ENCODE measurements at places on chromosomes 16 and 17.

GRCh38 chr17:16486373-16487250 is 5.4 kb downstream of the LRRC75A start:
- DNase-seq = peak; percentile 100

- DNase-seq = no peak
Observed at GRCh38 chr16:10817963-10818941, at the start of gene TVP23A. Gene TVP23A, minus strand, starts transcription at chr16:10818794. Its CDS starts 301 bp downstream, at chr16:10818493.

GRCh38 chr17:7610641-7611040 is 4.1 kb downstream of the FXR2 start:
- DNase-seq = no peak

GRCh38 chr16:54031107-54031760 is 255.4 kb downstream of the IRX3 start:
- no peak for DNase-seq

- DNase-seq = no peak
Observed at GRCh38 chr17:4199818-4200402, 56.9 kb downstream of the CYB5D2 start.

- DNase-seq = no peak
Observed at GRCh38 chr17:39979016-39979670, 1.5 kb upstream of the PSMD3 start.

DNA sequence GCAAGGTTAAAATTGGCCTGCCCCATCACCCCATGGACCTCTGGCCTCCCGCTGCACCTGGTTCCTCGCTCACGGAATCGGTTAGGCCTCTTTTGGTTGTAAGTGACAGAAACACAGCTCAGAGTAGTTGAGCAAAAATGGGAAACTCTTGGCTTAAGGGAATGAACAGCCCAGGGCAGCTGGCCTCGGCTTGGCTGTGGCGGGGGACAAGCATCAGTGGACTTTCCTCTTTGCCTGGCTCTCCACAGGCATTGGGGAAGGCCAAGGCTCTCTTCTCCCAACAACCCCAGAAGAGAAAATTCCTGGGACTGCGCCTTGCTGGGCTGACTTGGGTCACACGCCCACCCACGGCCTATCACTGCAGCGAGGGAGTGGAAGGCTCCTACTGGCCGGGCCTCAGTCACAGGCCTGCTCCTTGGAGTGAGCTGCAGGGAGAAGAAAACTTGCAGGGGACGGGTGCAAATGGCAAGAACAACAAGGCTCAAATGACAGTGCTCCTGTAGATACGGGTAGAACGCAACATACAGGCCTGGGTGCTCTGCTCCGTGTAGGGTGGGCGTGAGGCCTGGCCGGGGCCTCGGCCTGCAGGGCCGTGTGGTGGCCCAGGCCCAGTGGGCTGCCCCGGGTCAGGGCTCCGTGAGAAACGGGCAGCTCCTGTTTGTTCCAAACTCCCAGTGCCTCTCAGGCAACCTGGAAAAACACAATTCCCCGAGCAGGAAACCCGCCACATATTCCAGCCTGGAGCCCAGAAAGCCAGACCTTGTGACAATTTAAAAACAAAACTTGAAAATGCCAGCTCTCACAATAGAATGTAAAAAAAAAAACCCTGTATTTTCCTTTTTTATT is 25.0 kb upstream of the ATP2A3 start:
- no peak for DNase-seq

DNA sequence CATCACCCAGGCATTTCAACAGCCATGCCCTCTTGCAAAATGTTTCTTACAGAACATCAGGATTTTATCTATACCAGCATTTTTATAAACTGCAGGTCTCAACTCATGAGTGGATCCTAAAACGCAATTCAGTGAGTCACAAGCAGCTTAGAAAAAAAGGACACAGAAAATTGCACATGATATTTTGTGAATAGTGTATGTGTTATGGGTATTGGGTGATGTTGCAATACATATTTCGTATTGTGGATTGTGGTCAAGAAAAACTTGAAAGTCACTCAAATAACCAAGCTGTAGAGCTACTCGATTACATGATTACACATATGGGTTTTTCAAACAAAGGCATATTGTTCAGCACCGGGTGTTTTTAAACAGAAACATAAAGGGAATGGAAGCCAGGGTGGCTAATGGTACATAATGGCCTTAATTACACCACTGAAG is 1.4 kb downstream of the WIPI1 start:
- no peak for DNase-seq

DNA sequence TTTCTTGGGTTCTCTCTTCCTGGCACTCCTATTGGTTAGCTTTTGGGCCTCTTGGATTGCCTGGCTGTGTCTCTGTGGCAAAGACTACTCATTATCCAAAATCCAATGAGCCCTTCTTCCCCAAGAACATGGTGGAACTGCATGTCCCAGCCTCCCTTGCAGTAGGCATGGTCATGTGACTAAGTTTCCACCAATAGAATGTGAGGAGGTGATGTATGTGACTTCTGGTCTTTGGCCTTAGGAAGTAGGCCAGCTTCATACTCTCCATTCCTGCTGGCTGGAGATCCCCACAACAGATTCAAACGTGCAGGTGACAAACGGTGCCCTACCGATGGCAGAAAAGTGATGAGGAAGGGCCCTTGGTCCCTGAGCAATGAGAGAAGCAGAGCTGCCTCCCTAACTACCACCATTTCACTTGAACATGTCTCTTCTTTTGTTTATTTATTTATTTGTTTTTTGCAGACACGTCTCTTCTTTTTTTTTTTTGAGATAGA is 17.3 kb upstream of the SPN start:
- DNase-seq = no peak

DNA sequence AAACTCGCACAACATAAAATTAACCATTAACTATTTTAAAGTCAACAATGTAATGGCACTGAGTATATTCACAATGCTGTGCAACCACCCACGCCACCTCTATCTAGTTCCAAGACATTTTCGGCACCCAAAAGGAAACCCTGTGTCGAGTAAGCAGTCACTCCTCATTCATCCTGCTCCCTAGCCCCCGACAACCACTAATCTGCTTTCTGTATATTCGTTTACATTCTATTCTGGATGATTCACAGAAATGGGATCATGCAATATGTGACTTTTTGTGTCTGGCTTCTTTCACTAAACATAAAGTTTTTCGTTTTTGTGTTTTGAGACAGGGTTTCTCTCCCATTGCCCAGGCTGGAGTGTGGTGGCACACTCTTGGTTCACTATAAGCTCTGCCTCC is 42.2 kb upstream of the HAPSTR1 start:
- no peak for DNase-seq

DNA sequence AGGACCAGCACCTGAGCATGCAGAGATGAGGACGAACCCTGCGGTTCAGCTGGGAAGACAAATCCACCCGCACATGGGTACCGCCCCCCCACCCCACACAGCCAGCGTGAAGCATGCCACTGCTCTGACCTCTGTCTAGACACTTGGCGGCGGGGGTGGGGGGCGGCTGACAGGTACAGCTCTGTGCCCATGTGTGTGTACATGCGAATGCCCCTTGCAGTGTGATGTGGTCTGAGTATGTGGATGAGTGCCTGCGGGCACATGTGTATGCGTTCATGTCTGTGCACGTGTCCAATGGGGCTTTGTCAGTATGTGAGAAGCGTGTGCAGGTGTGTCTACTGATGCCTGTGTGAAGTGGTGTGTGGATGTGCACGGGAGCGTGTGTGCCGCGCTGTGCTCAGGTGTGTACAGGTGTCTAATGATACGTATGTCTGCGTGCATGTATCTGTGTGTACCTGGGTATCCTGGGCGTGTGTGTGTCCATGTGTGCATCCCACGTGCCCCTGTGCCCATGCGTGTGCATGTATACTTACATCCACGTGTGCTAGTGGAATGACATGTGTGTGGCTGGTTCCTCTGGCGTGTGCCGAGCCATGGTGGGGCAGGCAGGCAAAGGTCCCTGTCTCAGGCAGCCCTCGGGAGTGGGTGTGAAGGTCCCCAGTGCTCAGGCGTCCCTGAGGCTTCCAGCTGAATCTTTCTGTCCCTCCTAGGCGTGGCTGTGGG is 636 bp upstream of the RAP1GAP2 start:
- DNase-seq = no peak

DNA sequence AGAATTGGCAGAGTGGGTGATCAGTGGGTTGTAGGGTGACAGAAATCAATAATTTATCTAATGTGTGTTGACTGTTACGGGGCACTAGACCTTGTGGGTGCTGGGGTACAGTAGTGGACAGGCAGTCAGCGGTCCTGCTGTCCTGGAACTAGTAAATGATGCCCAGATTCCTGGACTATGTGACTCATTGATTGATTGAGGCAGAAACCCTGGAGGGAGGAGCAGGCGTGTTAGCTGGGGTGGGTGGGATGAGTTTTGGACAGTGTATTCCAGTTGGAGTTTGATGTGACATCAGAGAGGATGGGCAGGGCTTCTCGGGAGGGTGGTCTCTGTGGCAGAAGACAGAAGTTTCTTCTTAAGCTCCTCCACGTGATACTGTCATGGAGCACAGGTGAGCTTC is 24.4 kb downstream of the PRMT7 start:
- DNase-seq = no peak

GRCh38 chr17:67676305-67676704 is 41.4 kb upstream of the NOL11 start:
- DNase-seq = no peak

DNA sequence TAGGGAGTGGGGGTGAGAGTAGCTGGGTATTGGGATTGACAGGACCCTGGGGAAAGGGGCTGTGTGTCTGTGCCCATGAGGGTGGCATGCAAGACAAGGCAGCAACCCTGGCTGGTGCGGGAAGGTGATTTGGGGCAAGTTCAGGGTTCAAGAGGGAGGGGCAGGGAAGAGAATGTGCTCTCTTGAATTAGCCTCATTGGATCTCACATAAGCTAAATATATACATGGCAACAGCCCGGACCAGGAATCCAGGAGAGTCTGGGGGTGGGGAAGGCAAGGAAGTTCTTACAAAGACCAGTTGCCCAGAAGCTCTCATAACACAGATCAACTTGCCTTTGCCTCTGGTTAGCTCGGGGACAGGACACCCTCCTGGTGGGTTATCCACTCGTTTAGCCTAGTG is 73.3 kb downstream of the IRX3 start:
- no peak for DNase-seq

DNA sequence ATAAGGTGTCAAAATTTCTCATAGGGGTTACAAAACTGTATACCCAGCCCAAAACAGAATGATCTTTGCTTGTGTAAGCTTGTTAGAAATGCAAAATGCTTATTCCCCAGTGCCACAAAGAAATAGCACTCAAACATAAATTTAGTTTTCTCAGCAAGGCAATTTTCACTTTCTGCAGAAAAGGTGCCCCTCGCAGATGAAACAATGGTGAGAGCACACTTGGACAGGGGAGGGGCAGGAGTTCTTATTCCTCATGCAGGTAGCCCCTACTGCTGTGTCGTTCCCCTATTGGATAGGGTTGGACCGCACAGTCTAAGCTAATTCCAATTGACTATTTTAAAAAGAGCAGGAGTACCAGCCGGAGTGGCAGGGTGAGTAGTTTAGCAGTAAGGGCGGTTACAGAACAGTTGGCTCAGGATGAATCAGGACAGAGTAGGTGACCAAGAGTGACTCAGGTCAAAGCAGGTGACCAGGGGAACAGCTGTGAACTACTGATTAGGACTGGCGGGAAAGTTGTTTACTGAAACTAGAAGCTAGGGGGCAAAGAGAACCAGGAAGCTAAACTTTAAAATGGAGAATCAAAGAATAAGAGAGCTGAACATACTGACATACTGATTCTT is 5.5 kb upstream of the LDHD start:
- DNase-seq = no peak

- DNase-seq = no peak
Observed at GRCh38 chr17:65495122-65496055, 66.1 kb downstream of the AXIN2 start.

DNA sequence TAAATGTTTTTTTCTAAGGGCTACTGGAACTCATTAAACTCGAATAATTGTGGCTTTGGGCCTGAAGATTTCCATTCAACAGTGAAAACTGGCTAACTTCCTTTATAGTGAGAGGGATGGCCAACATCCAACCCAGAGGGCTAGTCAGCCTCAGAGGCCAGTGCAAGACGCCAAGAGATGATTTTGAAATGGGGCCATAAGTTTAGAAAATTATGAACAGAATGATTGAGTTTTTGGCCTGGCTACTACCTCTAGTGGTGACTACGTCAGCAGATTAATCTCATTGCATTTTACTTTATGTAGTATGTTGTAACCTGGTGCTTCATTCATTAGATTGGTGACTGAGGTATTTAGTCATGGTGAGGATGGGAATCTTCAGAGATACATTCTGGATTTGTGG is 28.4 kb downstream of the HAPSTR1 start:
- DNase-seq = no peak

DNA sequence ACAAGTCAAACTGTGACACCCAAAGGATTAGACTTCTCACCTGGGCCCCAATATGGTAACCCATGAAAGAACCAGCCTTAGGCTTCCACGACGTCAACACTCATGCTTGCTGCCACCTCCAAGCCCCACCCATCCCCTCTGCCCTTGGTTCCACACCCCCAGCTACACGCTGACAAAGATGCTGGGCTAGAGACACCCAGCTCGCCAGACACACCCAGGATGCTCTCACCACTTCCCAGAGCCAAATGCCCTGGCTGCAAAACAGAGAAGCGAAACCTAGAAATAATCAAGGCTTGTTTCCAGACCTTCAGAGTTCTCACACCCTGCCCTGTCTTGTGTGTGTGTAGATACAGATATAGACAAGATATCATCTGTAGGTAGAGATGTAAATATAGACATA is 26.0 kb upstream of the ADCY9 start:
- DNase-seq = no peak

DNA sequence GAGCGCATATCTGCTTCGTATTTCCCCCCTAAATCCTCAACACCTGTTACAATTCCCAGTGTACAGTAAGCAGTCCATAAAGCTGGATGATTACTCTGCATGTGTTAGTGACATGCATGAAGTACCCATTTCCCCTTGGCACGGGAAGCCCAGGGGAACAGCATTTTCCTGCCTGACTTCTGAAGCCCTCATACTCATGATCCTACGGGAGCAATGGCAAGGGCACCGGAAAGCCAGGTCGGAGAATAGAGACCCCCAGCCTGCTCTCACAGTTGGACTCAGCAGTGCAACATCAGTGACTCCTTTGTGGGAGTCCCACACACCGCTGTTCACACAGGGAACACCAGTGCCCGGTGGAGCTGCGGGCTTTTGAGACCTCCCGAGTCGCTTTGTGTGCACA is 336.9 kb downstream of the CDH13 start:
- DNase-seq = no peak

DNA sequence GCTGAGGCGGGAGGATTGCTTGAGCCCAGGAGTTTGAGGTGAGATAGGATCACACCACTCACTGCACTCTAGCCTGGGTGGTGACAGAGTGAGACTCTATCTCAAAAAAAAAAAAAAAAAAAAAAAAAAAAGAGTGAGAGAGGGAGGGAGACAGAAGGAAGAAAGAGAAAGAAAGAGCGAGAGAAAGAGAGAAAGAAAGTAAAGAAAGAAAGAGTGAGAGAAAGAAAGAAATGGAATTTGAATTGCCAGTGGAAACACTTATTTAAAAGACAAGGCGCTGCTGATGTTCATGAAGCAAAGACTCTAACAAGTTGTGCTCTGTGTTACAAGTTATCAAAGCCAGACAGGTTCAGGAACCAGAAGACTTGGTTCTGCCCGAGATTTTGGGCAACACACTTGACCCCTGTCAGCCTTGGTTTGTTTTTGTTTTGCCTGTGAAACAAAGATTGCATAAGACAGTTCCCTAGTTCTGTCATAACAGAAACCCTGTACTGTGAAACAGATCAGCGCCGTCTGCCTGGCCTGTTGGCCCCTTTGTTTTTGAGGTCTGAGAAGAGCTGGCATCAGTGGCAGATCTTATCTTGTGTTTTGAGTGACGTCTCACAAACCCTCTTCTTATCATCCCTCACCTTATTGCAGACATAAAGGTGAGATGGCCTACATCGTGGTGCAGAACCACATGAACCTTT is 55.4 kb upstream of the ENDOV start:
- DNase-seq = no peak

All from SHP77 treated with DMSO at 0.1 percent for 48 hours (cell line).